ENCODE measurements at places on chromosomes 6 and 20. TPM values are rescaled to one million over a fixed set of nuclear protein-coding genes. Genes with fewer than 3 reads are reported as not detected.

Gene TREML2
- not detected for polyA plus RNA-seq

Gene WFDC10B
- 0.37 TPM for polyA plus RNA-seq

Gene DDX43
- polyA plus RNA-seq: 2.4 TPM

GRCh38 chr6:39295611-39296011, 18.6 kb downstream of the KCNK17 start:
- H3K4me3 ChIP-seq: no peak overlapping the region
- H3K27ac ChIP-seq: no peak overlapping the region
- no peaks in the 10 kb centered on the region for H3K4me1 ChIP-seq
- DNase-seq: no peak

All from ovary (tissue), 10 donors.